ENCODE measurements at places on chromosomes 5 and 9.

DNA sequence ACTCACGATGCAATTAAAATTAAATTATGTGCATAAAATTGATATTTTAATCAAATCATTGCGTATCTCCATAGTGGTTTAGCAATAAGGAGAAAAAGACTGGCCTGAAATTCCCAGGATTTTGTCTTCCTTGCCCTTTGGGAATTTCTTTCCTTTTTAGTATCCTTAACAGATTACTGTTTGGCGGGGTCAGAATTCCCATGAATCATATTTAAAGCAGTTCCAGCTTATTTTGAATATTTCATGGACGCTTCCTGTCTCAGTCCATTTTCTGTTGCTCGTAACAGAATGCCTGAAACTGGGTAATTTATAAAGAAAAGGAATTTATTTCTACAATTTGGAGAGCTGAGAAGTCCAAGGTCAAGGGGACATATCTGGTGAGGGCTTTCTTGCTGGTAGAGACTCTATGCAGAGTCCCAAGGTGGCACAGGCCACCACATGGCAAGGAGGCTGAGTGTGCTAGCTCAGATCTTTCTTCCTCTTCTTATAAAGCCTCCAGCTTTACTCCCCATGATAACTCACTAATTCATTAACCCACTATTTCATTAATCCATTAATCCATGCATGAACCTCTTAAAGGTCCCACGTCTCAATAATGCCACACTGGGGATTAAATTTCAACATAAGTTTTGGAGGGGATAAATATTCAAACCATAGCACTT lies 37.8 kb downstream of the CDH6 start:
- DNase-seq: no peak

- DNase-seq: no peak
Observed at GRCh38 chr9:126125177-126125576, 201.5 kb upstream of the MVB12B start.

DNA sequence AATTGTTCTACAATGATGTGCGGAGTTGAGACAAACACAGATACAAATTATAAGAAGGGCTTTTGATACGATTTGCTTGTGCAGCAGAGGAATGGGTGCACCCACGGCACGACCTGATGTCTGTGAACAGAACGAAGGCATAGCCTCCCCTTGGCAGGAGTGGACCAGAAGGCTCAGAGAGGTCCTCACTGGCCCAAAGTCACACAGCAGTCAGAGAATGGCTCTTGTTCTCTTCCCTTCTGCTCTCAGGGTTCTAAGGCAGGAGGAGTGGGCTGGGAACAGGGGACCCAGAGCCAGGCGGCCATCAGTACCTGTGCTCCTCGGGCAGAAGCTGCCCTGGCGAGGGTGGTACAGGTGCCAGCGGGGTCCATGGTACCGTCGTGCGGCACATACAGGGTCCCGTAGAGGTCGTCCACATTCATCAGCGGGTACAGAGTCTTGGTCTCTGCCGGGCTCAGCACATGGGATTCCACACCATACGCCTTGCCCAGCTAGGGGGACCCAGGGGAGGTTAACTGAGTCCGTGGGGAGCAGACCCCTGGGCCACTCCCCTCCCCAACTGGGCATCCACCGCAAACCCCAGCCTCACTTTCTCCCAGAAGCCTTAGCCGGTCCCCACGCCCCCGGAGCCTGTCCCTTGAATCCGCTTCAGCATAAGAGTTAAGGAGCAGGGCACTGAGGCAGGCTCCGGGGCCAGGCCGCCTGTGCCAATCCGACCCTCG lies 7.0 kb downstream of the SARDH start:
- DNase-seq: peak; percentile 1

- no peak for DNase-seq
Observed at GRCh38 chr5:169547508-169547907, 36.1 kb upstream of the SPDL1 start.

- DNase-seq: peak; percentile 4
Observed at GRCh38 chr5:154967421-154968024, 26.6 kb downstream of the MRPL22 start.

GRCh38 chr5:18959535-18959934 lies 1028.5 kb downstream of the CDH18 start:
- no peak for DNase-seq

DNA sequence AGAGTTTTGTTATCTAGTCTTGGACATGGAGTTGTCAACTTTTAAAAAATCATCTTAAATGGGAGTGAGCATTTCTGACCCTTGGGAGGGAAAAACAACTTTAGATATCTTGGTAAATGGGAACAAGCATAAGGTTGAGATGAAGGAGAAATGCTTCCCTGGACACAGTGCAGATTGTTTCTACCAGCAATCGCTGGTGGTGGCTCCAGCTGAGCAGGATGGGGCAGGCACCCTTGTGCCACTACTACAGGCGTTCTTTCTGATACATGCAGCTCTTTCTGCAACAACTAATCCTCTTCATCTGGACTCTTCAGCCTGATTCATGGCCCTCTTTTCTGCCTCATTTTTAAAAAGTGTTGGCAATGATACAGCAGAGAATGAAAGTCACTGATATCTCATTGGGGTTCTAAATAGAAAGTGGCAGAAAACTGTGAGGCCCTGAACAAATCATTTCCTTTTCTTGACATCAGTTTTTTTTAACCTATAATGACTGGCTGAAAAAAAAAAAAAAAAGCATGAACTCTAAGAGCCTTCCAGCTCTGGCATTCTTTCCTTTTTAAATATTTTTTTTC lies 409.4 kb upstream of the PTGER4 start:
- DNase-seq: no peak

GRCh38 chr9:86795823-86796553 lies 151.3 kb downstream of the GAS1 start:
- peak; percentile 48 for DNase-seq

- DNase-seq: no peak
Observed at GRCh38 chr5:90475436-90475980, 844 bp downstream of the POLR3G start.

DNA sequence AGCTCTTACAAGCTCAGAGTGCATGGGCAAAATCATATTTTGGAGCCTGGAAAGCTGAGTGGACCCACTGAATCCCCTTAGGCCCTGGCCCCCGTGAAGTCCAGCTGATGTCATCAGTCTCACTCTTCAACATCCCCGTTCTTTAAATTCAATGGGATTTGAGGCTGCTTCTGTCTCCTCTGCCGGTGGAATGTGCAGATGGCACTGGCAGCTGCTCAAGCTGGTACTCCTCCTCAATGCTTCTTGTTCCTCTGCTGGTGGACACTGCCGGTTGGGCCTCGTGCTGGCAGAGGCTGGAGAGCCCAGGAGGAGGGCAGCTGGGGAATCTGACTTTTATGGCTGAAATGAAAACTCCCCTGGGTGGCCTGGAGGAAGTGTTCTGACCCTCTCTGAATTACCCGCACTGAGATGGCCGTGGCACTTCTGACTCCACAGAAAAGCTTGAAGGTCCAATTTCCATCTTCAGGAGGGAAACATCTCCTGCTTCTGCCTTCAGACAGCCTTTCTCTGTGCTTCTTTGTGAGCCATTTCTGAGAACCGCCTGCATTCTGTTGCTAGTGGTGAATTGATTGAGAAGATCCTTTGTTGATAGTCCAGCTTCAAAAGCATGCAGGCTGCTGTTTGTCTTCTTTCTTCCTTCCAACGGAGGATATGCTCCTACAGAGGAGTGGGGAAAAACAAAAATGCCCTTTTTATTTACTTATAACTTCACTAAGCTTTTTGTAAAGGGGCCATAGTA lies 298.9 kb downstream of the TMEM38B start:
- no peak for DNase-seq

DNA sequence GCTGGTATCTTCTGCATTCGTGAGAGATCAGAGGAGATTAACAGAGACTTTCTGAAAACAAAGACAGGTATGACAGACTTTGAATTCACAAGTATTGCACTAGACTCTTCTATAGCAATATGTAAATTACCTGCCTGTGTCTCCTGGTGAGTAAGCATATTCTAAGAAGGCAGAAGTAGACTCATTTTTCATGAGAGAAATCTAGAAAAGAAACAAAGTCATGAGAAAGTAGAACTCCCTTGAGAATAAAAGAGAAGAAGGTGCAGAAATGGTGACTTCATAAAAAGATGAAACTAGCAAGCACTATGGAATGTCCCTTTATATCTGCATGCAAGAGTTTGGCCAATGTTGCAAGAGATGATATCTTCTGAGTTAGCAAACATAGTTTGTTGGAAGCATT lies 419.8 kb downstream of the DMRT2 start:
- DNase-seq: no peak

- DNase-seq: peak; percentile 70
Observed at GRCh38 chr5:149271716-149272563, at the start of gene AFAP1L1. TSS of gene AFAP1L1 (plus strand) at chr5:149271859. CDS start at chr5:149271969, 110 bp downstream.

GRCh38 chr5:172830275-172830799 lies 3.7 kb upstream of the ERGIC1 start:
- no peak for DNase-seq

DNA sequence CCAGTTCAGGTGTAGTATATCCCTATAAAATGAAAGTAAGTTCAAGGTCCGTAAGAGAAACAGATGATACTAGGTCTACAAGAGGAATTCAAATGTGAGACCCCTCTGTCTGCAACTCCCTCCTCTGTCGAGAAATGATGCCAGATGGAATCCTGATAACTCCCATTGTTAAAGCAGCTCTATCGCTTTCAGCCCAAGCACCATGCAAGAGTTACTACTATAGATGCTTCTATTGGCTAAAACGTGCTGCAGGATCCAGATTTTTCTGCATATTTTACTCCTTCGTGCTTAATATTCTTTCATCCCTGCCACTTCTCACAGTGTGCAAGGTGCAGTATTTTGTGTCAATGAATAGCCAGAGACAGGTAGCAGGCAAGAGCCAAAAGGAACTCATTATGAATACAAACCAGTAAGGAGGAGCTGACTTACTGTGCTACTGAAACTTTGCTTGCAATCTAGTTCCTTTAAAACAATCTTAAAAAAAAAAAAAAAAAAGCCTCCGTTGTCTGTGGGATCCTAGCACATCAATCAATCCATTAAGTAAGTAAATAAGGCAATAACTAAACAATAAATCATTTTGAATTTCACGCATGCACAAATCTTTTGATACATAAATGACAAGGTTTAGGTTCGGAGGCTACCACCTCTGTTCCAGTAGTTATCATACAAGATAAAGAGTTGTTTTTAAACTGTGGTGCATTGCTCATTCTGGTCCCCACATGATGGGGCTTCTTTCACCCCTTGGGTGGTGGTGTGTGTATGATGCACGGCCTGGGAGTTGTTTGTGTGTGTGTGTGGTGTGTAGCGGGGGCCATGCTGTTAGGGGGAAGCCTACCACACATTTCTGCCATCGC lies 151.1 kb upstream of the MPDZ start:
- DNase-seq: no peak

- no peak for DNase-seq
Observed at GRCh38 chr9:33404788-33405362, 2.5 kb upstream of the AQP7 start.

DNA sequence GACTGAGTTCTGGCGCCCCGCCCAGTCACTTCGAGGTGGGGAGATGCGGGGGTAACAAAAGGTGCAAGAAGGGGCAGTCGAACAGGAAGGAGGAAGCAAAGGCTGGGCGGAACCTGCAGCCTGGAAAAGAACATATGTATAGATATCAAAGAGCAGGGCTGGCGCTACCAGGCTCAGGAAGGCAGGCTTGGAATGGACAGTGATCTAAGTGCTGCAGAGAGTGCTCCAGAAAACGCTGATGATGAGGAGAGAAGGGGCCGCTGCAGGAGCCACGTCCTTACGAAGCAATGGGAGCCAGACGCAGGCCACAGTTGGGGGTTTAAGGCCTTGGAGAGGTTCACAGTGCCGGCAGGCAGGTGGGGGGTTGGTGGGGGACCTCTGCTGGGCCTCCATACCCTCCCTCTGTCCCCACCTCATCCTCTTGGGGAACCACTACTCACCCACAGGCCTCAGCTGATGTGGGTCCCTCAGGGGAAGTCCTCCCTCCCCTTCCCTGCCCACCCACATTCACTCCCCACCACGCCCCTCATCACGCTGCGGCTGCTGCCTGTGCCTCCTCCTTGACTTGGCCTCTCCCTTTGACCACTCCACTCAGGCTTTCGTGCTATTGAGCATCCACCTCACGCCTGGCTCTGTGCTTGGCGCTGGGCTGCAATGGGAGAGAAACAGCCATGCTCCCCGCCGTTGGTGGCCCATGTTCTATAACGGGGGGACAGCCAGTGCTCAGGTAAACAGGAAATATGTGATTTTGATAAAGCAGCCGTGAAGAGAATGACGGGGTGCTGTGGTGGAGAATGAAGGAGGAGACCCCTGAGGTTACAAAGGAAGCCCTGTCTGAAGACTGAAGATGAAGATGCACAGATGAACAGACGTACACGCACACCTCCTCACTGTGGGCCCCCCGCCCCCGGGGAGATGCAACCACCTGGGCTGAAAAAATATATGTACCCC lies 40.5 kb upstream of the RPL26L1 start:
- no peak for DNase-seq

DNA sequence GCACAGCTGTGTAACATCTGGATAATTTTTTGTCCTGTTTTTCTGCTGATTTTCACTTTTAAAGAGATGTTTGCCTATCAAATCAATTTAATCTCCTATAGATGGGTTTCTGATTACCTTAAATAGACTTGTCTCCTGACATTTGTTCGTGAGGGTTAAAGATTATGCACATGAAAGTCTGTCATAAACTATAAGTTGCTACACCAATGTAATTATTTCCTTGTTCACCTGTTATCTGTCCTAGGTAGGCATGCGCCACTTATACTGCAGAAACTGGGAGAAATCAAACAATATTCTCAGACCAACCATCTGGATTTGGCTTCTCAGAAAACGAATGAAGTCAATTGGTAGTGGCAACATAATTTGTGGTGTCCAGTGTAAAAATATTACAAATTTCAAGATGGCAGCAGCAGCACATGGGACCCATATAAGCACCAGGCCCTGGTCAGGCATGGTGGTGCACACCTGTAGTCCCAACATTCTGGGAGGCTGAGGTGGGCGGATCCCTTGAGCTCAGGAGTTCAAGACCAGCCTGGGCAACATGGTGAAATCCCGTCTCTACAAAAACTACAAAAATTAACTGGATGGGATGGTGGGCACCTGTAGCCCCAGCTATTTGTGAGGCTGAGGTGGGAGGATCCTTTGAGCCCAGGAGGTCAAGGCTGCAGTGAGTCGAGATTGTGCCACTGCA lies 20.3 kb downstream of the RFK start:
- no peak for DNase-seq

- no peak for DNase-seq
Observed at GRCh38 chr9:93222890-93223259, 38.9 kb downstream of the WNK2 start.

GRCh38 chr9:87849144-87849758 lies 33.4 kb upstream of the SPATA31E1 start:
- no peak for DNase-seq

- DNase-seq: no peak
Observed at GRCh38 chr5:170466988-170467707, 36.7 kb upstream of the KCNIP1 start.
